ENCODE measurements at places on chromosomes 12 and 14.

DNA sequence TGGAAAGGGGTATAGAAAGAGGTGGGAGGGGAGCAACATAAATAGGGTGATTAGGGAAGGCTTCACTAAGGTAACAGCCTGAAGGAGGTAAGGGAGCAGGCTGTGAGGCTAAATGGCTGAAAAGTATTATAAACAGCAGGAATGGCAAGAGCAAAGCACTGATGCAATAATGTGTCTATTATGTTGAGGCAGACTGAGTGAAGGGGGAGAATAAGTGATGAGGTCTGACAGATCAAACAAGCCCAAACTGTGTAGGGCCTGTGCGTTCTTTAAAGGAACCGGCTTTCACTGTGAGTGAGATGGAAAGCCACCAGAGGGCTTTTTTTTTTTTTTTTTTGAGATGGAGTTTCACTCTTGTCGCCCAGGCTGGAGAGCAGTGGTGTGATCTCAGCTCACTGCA lies 6.7 kb upstream of the VCPKMT start:
- no peak for DNase-seq

DNA sequence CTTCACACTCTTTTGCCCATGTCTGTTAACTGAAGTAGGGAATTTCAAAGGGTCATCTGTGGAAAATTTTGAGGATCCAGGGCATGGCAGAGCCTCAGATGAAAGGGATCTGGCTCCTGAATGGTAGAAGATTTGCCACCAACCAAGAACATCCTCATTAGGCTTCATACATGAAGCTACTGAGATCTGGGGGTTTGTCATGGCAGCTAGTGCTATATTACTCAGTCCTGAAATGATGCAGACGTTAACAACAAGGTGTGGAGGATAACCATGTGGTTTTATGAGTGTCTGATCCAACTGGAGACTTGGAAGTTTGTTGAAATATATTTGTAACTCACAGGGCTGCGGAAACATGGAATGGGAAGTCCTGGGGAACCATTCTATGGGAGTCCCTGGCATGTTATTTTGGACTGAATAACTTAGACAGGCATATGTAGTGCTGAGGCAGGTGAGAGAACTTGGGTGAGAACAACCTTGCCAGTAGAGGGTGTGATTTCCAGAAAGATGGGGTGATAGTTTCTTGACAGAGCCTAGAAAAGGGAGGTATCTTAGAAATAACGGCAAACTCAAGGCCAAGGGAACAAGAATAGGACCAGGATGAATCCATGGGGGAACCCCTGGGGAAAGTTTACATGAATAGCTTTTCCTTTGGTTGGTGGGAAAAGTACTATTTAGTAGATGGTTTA lies 42.0 kb upstream of the C12orf75 start:
- DNase-seq, result no peak

DNA sequence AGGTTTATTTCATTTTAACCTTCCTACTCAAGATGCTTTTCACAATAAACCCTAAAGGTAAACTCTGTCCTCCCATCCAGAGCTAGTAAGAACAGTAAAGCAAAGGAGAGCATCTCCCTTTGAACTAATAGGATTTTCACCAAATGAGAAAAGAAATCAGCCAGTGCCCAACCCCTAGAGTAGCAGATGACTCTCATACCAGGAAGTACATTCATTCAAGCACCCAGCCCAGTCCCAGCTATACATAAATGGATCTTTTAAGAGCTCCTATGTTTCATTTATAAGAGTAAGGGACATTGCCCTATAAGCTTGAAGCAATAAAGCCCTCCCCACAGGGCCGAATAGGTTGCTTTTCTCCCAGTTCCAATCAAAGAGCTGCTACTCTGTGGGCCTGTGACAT lies 7.6 kb downstream of the BAZ2A start:
- DNase-seq, result no peak

DNA sequence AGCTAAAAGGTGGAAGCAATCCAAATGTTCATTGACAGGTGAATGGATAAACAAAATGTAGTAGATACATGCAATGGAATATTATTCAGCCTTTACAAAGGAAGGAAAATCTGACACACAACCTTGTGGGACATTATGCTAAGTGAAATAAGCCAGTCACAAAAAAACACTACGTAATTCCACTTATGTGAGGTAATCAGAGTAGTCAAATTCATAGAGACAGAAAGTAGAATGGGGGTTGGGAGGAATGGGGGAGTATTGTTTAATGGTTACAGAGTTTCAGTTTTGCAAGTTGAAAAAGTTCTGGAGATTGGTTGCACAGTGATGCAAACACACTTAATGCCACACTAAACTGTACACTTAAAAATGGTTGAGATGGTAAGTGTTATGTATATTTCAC lies 62.8 kb downstream of the LIN52 start:
- no peak for DNase-seq

DNA sequence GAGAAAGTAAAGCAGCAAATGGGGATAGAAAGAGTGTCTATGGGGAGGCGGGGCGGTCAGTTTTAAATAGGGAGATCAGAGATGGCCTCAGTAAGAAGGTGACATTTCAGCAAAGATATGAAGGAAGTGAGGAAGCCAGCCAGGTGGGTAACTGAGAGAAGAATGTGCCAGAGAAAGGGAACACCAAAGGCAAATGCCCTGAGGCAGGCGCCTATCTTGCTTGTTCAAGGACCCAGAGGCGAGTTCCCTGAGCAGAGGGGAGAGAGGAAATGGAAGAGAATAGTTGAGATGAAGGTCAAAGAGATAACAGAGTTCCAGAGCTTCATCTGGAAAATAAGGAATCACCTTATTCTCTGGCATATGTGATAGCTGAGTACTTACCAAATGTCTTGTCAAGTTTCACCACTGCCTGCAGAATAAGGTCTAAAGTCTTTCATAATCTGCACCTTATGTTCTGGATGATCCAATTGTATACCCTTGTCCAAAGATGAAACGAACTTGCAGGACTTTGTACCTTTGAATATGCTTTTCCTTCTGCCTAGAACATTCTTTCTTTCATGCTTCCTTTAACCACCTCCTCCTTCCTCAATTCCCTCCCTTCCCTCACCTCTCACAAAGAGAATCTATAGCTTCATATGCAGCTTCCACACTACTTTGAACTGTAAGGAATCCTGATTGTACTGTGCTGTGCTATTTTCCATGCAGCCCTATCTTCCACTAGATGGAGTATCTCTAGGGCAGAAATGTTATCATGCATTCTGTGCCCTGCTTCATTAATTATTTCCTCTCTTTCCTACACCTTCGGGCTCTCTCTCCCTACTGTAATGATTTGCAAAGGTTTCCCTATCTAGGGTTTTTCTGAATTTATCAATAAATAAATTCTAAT lies 38.5 kb downstream of the GNPTAB start:
- no peak for DNase-seq

DNA sequence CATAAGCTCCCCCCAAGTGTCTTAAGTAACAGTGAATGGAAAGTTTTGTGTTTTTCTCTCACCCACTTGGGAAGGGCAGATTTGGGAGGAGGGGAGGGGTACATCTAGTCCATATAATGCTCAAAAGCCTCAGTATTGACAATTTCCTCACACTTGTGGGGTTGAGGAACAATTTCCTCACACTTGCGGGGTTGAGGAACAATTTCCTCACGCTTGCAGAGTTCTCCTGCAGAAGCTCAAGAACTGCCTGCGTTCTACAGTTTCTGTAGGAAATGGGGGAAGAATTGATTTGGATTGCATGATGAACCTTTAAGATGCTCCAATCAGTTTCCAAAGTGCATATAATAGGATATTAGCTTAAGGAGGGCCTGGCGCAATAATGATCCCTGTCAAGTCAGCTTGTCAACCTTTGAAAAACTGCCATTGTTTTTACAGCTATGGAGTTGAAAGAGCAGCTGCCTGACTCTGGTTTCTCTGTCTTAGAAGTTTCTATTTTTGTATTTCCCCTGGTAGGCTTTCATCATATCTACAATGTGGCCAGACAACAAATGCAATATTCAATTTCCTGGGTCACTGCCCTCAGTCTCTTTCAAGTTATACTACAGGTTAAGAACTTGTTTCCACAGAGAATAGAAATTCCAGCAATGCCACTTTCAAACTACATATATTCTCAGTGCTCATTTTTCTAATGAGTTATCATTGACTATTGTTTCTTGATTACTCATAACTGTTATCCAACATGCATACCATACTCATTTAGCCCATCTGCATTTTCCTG lies 66.5 kb downstream of the PLEKHG7 start:
- DNase-seq, result no peak

- DNase-seq, result no peak
These were observed 22.7 kb upstream of the EID3 start for GRCh38 chr12:104280717-104281458.

DNA sequence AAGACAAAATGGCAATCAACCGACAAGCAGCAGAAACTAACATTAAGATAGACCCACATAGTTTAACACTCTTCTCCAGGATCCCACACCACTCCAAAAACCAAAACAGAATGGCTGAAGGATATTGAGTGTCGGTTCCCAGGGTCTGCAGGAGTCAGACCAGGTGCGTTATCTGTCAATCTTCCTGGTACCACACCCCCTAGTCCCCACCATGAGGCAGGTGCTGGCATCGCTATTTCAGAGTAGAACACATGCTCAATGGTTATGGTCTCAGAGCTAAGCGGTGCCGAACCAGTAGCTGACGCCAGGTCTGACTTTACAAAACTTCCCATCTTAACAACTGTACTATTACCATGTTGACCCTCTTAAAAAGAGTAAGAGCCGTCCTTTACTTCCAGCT lies 10.2 kb downstream of the STX2 start:
- DNase-seq, result no peak

DNA sequence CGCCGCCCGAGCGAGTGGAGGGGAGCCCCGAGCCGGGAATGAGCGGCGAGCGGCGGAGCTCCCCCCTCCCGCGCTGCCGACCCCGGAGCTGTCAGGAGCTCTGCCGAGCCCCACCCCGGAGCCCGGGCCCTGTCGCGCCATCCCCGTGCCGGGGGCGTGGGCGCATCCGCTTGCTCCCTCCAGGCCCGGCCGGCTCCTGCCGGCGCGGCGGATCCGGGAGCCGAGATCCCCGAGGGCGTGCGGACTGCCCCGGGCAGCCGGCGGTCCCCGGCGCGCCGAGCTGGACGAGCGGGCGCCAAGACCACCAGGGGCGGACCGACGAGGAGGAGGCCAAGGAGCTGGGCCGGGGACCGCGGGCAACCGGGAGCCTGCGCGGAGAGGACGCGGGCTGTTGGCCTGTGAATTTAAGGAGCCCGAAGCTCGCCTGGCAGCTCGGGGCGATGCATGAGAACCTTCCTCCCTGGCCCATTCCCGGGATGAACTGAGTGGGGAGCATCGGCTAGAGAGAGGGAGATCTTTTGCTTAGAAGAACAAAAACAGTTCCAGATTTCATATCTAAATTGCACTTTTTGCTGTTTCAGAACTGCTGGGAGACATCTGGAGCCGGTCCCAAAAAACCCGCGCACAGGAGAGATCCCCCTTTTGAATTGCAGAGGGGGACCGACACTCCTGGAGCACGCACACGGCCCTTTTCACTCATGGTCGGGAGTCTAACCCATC lies 2.0 kb downstream of the PTHLH start:
- no peak for DNase-seq

GRCh38 chr12:125187148-125187745 lies 122.0 kb downstream of the AACS start:
- no peak for DNase-seq

DNA sequence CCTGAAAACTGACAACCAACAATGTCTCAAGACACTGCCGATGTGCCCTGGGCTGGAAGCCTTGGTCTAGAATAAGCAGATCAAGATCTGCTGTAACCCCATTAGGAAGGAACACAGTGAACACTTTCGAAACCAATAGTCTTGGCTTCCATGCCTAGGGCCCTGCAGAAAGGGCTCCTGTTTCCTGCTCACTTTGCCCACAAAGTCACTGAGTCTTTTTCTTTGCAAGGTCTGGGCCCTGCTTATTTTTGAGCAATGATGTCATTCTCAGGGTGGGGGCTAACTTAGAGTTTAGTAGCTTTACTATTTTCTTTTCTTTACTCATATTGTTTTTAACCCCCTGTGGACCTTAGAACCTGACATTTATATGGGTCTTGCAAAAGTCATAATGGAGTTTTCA lies 704.2 kb upstream of the TMEM132C start:
- no peak for DNase-seq

DNA sequence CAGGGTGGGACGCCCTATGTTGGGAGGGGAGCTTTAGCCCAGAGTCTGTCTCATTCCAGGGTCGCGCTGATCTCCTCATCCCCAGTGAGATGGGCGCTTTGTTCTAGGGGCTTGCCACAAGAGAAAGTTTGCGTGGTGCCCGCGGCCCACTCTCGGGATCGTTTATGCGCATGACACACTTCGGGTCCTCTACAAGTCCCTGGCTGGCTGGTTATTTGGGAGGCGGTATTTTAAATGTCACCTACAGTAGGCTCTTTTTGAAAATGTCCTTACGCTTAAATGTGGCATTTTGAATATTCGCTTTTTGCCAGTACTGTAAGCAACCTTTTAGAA lies 541 bp downstream of the GOLT1B start:
- DNase-seq, result no peak

- no peak for DNase-seq
These were observed 588.2 kb downstream of the NRXN3 start for GRCh38 chr14:78758333-78758732.

DNA sequence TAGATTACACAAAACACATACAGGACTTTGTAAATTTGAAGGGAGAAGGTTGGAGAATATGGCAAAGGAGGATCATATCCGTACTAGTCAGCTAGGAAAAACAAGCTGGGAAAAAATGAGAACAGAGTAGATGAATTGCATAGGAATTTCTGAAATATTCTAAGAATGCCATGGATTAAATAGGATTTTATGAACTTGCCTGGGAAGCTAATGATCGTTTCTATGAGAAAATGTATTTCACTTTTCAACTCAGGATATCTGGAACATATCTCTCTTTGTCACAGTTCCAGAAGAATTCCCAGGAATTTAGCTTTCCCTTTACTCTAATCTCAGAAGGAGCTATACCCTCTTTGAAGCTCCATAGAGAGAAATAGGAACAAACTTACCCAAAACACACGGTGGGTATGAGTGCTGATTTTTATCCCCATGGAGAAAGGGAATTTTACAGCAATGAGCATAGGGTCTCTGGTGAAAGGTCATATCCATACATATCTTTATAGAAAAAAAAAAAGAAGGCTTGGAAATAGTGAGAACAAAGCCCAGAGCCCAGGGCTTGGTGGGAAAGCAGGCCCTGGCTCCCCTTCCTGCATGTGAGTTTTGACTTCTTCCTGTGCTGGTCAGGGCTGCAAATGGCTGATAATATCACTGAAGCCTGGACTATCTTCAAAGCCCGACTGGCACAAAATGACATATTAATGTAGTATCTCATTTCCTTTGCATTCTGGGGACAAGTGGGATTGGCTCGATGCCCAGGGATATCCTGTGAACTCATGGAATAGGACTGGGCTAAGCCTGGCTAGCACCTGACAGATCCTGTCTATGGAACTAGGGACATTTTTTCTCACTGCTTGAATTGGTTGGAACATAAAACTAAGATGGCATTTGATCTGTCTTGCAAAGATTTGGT lies 136.3 kb downstream of the AEBP2 start:
- DNase-seq, result no peak

DNA sequence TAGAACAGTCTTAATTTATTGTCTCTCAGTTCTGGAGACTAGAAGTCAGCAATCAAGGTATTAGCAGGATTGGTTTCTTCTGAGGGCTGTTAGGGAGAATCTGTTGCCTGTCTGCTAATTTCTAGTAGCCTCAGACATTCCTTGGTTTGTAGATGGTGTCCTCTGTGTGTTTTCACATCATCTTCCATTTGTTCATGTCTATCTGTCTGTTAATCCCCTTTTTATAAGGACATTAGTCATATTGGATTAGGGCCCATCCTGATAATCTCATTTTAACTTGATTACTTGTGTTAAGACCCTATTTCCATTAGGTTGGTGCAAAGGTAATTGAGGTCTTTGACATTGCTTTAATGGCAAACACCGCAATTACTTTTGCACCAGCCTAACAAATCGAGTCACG lies 34.3 kb downstream of the TBC1D15 start:
- no peak for DNase-seq

GRCh38 chr14:45070215-45070614 lies 13.7 kb upstream of the PRPF39 start:
- DNase-seq, result no peak

All from activated CD4-positive, alpha-beta T cell treated with anti-CD3 and anti-CD28 coated beads for 1 hour (primary cell).